ENCODE measurements at places on chromosomes 7 and 10.
A peak's percentile ranks its signal among the peaks of the same experiment; 100 is the strongest.

- DNase-seq = no peak
These were observed 50.6 kb downstream of the SLC29A4 start for GRCh38 chr7:5333121-5334045.

DNA sequence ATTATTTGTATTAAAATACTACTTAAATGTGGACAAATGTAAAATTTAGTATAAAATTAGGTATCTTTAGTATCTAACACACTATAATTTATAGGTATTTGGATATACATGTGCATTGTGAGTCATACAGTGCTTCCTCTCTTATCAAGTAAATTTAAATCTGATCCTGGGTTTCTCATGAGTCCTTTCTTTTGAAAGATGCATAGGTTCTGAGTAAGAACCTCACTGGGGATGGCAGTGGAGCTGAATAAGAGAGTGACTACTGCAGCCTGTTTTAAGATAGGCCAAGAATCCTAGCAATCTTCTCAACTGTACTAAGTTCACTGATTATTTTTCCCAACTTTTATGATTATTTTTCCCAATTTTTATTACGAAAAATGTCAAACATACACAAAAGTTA is 16.2 kb downstream of the CEP55 start:
- DNase-seq = no peak

GRCh38 chr10:128098631-128099030 is 27.6 kb downstream of the MKI67 start:
- DNase-seq = no peak

- no peak for DNase-seq
These were observed 1.3 kb downstream of the CHST12 start for GRCh38 chr7:2404714-2405119.

DNA sequence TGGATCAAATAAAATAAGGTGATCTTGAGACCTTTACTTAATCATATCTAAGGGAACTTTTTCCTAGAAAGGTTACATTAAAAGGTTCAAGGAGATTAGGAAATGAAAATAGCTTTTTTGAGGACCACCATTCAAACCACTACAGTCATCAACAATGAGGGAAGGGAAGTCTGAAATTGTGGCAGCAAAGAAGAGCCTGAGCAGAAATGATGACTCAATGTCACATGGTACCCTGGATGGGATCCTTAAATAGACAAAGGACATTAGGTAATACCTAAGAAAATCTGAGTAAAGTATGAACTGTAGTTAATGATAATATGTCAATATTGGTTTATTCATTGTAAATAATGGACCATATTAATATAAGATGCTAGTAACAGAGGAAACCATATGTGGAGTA is 236.0 kb downstream of the SEMA3D start:
- no peak for DNase-seq

GRCh38 chr10:104923501-104923900 is 282.4 kb downstream of the SORCS3 start:
- no peak for DNase-seq

DNA sequence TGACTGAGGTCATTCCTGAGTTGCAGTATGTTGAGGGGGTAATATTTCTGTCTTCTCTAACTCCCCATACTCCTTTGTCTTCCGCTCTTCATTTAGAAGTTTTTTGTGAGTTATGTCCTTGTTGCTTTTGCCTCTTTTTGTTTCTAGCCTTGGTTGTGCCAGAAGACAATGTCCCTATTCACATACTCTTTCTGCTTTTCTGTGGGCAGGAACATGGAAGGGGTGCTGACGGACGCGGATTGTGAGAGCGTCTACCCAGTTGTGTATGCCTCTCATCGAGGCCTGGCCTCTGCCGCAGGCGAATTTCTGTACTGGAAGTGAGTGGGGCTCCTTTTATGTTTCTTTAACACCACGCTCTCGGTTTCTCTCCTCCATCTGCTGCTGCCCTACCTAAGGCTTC is 20.5 kb downstream of the STAG3 start:
- DNase-seq = no peak

- no peak for DNase-seq
These were observed 19.6 kb downstream of the SEMA3E start for GRCh38 chr7:83629117-83629880.

DNA sequence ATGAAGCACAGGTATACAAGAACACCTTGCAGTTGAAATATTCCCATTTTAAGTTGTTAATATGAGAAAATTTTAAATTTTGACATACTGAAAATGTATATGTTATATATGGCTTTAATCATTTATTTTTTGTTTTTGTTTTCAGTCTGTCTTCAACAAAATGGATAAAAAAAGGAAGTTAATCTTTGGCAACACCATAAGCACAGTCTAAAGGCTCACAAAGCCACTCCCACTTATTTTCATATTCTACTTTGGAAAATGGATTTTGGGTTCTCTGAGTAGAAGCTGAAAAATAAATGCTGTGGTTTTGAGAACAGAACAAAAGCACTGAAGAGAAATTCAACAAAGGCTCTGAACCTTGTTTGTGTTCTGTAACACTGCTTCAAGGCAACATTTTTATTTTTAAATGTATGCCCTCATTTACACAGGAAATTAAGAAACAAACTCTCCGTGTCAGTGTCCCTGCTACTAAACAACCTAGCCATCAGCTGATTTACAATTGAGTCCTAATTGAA is 81.3 kb upstream of the LRRN3 start:
- DNase-seq = no peak

- DNase-seq = no peak
These were observed 178.5 kb downstream of the NRP1 start for GRCh38 chr10:33155720-33156638.

DNA sequence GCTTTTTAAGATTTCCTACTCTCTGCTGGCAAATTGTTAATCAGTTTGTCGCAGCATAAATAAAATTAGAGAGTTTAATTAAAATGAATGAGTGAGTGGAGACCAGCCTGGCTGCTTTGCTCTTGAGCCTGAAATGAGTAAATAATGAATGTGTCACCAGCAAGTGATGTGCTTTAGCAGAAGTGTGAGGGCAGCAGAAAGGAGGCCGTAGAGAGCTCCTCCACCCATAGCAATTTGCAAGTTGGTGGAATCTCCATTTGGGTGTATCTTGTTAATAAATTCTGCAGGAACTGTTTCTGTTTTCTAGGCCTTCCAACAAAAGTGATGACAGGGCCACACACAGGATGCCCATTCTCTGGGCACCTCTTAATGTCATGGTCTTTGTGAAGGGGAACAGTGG is 18.8 kb upstream of the ERCC6 start:
- no peak for DNase-seq

DNA sequence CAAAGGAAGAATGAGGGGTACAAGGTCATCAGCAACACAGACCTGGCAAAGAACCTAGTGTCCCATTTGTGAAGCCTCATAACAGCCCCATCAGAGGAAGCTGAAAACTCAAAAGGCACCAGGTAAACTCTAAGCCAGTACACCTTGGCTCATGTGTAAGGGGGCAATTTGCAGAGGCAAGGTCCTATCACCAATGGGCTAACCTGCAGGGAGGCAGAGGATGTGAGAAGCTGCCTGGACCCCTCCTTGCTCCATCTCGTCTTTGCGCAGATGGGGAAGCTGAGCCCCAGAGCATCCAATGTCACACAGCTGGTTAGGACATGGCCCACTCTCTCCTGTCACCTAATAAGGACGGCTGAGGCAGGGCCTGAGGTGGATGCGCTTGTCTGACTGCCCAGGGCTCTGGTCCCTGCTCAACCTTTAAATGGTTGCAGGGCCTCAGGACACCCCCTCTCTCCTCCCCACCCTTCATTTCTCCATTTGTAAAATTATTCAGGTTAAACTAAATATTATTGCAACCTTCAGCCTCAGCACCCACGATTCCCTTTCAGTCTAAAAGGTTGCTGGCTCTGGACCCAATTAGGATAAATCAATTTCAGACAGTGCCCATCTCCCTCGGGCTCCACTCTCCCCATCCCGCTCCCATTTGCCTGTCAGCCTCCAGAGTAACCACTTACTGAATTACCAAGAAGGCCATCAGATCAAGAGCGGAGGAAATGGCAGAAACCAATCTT is 135.3 kb downstream of the OAT start:
- DNase-seq = no peak

- DNase-seq = no peak
These were observed 83.6 kb downstream of the PPP1R3C start for GRCh38 chr10:91549262-91549661.

GRCh38 chr10:50497758-50498157 is 126.0 kb downstream of the SGMS1 start:
- DNase-seq = no peak

- no peak for DNase-seq
These were observed 5.8 kb upstream of the JAKMIP3 start for GRCh38 chr10:132059760-132060508.

- no peak for DNase-seq
These were observed 221.7 kb upstream of the TCF7L2 start for GRCh38 chr10:112728118-112728883.

DNA sequence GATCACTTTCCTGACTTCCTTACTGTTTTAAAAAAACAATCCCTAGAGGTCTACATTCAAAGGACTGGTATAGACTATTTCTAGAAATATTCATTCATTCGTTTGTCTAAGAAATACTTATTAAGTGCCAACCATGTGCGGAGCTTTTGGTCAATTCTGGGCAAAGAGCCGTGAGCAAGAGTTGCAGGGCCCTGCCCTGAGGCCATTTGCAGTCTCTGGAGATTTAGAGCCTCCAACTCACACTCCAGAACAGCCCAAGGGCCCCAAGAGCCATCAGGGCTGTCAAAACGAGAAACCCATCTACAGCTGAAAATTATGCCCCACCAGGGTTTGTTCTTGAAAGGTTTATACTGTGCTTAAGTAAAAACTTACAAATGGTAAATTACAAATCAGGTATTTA is 16.2 kb downstream of the WDR91 start:
- DNase-seq = no peak

DNA sequence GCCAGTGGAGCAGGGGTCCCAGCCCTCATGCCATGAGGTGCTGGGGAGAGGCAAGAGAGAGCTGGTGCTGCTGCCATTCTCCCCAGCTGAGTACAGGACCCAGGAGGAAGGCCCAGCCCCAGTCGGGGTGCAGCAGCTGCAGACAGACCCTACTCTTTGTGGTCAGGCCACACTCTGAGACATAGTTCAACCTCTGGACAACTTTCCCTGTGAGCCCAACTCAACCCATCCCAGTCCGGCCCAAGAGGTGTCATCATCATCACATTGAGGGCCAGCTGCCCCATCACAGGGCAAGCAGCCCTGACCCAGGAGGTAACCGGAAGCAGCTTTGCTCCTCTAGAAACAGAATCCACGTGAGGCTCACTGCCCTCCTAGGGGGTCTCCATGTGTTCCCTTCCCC is 133.8 kb upstream of the KCNMA1 start:
- DNase-seq = no peak

- no peak for DNase-seq
These were observed 529.5 kb upstream of the PCDH15 start for GRCh38 chr10:55330486-55330885.

GRCh38 chr10:119872860-119873681 is 428 bp upstream of the MCMBP start:
- peak; percentile 78 for DNase-seq

GRCh38 chr10:132943058-132943790 is 854 bp upstream of the CFAP46 start:
- no peak for DNase-seq

- no peak for DNase-seq
These were observed 285.1 kb upstream of the PFKP start for GRCh38 chr10:2782265-2782664.

- DNase-seq = no peak
These were observed 98.5 kb upstream of the PIK3CG start for GRCh38 chr7:106766551-106766950.

GRCh38 chr10:63281967-63282366 is 148.8 kb downstream of the NRBF2 start:
- DNase-seq = no peak

GRCh38 chr7:6164491-6164890 is 107.9 kb downstream of the CYTH3 start:
- no peak for DNase-seq

GRCh38 chr7:120181499-120181898 is 91.5 kb upstream of the KCND2 start:
- DNase-seq = no peak

GRCh38 chr10:34743814-34744213 is 71.3 kb downstream of the PARD3 start:
- DNase-seq = no peak

- no peak for DNase-seq
These were observed 20.5 kb upstream of the STEAP2 start for GRCh38 chr7:90190995-90191394.

DNA sequence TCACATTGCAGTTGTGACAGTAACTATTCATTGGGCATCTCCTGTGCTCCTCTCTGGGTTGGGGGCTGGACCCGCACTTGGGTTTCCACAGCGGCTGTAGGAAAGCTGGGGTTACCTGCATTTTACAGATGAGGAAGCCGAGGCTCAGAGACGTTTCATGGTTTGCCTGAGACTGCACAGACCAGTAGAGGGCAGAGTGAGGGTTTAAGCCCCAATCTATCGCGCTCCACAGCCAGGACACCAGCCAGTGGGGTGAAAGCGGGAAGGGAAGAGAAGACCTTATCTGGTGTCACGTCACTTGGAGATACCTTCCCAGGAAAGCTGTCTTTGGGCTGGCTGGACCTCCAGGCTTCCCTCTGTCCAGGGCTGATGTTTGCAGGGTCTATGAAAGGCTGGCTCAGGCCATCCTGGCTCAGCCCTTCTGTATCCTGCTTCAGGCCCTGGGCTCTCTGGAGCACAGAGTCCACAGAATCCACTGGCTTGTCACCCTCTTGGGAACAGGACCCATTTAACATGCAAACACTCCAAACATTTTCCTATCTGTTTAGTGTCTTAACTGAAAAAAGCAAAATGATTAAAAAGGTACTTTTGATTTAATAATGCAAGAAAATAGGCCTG is 167.7 kb downstream of the EMX2 start:
- no peak for DNase-seq

DNA sequence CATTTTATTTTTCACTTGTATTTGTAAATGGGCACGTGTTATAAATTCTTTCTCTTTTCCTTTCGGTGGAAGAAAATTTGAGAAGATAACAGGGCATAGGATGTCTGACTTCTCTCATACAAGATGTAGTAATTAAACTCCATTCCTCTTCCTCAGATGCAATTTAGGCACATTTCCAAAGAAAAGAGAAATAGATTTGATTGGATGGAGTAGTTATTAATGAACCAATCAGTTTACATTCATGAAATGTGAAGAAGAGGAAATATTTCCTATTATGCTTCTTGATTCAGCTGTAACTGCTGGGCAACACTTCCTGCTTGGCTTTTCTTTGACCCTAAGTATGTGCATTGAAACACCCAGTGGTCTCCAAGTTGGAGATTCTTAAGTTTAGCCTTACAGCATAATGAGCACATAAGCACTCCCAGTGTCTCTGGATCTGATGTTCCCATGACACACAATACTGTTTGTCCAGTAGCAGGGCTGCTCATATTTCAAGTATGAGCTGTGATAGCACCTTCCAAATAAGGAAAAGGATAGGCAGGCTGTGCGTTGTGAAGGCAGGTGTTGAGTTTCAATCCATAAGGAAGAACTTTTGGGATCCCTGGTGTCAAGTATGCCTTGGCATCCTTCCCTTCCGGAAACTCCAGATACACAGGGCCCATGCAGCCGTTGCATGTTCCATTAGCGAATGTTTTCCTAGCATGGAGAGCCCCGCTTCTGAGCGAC is 33.4 kb upstream of the COBL start:
- no peak for DNase-seq

- no peak for DNase-seq
These were observed 1.3 kb upstream of the GRB10 start for GRCh38 chr7:50783801-50784507.

- no peak for DNase-seq
These were observed 76.8 kb downstream of the PTN start for GRCh38 chr7:137266764-137267163.

GRCh38 chr10:17805330-17805729 is 3.8 kb upstream of the MRC1 start:
- DNase-seq = no peak

- DNase-seq = no peak
These were observed 14.9 kb downstream of the BZW2 start for GRCh38 chr7:16660702-16661464.

- no peak for DNase-seq
These were observed 7.8 kb upstream of the GPR22 start for GRCh38 chr7:107461938-107462533.

All from stimulated activated CD8-positive, alpha-beta memory T cell treated with anti-CD3 and anti-CD28 coated beads, Interleukin-7, amount 100 ng/mL, for 1 hour (primary cell).